Muscle of back (tissue), 13 donors: ENCODE measurements at places on chromosomes 1 and 21.

DNA sequence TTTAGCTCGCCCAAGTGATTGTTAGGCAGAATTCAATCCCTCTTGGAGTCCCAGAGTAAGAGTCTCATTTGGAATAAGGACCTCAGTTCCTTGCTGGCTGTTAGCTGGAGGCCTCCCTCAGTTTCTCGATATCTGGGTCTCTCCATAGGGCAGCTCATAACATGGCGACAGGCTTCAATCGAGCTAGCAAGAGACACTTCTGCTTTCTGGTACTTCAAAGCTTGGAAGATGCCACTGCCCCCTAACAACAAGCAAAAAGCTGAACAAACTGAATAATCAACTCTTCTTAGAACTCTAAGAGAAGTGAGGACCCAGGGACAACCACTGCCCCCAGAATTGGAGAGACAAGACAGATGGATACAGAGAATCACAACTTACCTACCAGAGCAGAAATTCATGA, 86.2 kb downstream of the TEX35 start:
- no peak for DNase-seq

GRCh38 chr1:248751635-248752034, 3.9 kb downstream of the LYPD8 start:
- no peak for DNase-seq

- DNase-seq, result peak; percentile 34
Measured at GRCh38 chr1:81125672-81126071, 675.1 kb upstream of the ADGRL2 start.

GRCh38 chr1:99917214-99917613, 52.6 kb upstream of the SLC35A3 start:
- DNase-seq, result no peak
